ENCODE measurements at places on chromosomes 7 and 10.

DNA sequence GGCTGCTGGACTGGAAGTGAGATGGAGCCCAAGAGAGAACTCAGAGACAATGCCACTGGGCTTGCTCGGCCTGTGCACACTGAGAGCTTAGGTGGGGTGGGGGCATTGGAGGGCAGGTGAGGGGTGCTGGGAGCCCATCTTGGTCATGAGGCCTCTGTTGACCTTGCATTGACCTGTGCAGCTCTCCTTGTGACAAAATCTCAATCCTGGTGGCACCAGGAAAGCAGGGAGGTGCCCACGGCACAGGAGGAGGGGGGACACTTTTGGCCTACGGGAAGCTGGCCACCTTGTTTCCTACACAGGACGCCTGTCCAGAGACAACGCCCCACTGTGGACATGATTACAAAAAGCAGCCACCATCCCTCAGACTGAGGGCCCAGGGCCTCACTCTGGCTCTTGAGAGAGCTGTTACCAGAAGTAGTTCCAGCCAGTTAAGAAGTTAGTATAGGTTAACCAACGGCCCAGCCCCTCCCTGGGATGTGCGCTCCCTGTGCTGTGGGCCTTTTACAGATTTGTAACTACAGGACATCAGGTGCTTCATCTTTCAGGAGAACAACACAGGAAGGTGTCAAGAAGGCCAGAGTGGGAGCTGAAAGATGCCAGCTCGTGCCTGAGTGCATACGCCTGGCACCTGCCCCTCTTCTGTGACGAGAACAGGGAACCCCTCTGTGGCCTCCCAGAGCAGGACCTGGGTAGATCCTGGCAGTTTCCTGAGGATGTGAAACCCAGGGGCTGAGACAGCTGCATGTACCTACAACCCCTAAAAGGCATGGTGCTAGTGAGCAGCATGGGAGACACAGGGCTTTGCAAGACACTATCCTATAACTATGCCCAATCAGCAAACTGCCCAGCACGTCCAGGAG, 10.3 kb downstream of the PKD1L1 start:
- DNase-seq: no peak

- no peak for DNase-seq
Observed at GRCh38 chr7:68748934-68749900, 849.1 kb upstream of the AUTS2 start.

GRCh38 chr10:42954766-42955492, 121.9 kb upstream of the RET start:
- DNase-seq: no peak

DNA sequence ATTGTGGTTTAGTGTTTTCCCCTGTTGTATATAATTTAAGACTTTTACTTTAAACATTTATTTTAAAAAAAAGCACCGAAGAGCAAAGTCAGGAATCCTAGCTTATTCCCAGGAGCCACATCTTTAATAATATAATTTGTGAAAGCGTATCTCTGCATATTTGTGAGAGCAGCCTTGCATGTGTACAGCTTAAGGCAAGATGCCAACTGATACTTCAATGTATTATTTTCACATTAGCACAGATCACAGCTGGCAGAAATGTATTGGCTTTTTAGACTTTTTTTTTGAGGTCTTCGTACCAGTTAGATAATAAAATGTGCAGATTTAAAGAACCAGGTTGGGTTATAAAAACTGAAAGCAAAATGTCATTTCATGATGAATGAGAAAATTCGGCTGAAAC, 845.7 kb upstream of the POT1 start:
- DNase-seq: no peak

GRCh38 chr7:16300361-16300895, 120.9 kb downstream of the CRPPA start:
- DNase-seq: no peak

DNA sequence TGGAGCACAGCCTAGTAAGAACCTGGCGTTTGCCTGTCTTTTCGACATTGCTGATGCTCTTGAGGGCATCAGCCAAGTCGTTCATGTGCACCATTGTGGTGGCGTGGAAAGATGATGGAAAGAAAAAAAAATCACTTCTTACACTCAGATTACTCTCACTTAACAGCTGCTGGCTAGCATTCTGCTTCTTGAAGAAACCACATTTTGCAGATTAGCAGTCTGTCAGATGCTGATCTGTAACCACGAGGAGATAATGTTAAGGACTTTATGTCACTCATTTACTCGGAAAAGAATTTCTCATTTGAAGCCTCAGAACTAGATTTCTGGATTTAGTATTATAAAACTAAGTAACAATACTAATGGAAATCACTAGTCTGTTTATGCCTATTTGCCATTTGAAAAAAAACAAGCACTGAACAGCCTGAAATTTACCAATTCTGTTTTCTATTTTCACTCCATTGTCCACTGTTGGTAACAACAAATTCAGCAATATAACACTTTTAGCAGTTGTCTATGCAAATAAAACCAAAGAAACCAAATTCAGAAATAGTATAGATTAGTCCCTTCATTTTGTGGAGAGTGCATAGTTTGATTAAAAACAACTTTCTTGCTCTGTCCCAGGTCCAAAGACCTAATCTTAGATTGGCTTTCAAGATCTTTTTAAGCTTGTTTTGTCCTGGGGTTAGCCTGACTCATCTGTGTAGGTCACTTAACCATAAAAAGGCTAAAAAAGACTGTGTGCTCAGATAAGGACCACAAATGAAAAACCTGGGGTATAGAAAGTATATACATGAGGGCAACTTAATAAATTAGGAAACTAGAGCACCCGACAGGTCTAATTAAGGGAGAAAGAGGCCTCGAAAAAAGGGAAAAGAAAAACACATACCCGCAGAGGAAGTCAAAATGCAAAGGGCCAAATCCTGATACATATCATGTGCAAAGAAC, 67.5 kb downstream of the NT5C2 start:
- no peak for DNase-seq

GRCh38 chr7:107946451-107946850, 55.5 kb downstream of the DLD start:
- DNase-seq: no peak

Measured in hepatic stellate cell (primary cell).